ACHN (cell line): ENCODE measurements at places on chromosomes 5 and 9.

- no peak for DNase-seq
Observed at GRCh38 chr5:135218486-135218755, 180.6 kb downstream of the MACROH2A1 start.

DNA sequence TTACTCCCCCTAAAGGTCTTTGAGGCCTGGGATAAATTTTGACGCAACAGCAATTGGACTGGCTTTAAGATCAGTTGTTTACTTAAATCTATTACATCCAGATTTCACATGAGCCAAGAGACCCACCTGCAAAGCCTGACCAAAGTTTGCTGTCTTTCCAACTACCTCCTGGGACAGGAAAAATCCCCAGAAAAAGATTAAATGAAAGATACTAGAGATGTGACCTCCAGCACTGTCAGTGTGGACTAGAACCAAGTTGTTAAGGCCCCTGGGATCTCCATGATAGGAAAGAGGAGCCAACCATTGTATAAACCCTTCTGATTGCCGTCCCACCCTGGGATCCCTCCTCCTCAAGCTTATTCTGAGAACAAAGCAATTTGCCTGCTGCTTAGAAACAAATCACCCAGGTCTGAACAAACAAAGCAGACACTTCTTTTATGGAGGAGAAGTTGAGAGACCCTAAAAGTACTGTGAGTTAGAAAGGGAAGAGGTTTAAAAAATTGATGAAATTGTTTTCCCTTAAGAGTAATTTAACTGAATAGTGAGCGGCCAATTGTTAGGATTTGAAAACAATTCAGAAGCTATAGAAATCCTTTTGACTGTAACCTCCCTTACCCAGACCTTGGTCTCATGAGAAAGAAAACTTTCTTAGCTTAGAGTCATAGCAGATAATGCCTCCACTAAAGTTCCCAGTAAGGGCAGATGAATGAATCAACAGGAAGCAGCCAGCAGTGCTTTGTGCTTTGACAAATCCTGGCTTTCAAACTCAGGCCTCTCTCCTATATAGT lies 255.2 kb downstream of the TMEM167A start:
- DNase-seq, result no peak

GRCh38 chr5:146001544-146002190 lies 65.3 kb downstream of the SH3RF2 start:
- no peak for DNase-seq

GRCh38 chr5:44943647-44944046 lies 134.9 kb downstream of the MRPS30 start:
- no peak for DNase-seq

DNA sequence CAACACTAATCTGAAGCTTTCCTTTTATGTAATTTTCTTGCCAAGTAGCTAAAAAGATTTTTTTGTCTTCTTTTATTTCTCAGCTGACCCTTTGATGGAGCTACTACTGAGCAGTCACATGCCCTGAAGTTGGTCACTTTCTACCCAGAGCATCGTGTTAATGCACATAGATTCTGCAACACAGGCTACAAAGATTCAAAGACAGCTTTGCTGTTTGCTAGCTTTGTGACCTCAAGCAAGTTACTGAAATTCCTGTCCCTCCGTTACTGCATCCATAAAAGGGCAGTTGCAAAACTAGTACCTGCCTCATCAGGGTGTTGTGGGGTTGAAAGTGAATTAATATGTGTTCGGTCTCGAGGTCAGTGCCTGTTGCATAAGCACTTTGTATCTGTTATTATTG lies 179.9 kb downstream of the GAS1 start:
- no peak for DNase-seq

DNA sequence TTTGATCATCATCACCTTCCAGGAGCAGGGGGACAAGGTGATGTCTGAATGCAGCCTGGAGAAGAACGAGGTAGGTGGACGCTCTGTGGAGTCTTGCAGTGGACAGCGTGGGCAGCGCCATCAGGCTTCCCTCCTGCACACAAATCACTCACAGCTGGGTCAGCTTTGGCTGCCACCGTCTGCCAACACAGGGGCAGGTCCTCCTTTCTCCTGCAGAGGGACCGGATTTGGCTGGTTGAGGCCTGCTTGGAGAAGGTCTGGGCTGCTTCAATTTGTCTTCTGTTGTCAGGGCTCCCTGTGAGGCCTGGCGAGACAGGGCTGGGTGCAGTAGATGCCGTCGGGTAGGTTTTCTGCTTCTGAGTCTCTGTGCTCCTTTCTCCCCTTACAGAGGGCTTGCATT lies 180.6 kb downstream of the CACNA1B start:
- DNase-seq, result no peak

- DNase-seq, result no peak
Observed at GRCh38 chr9:82082563-82082962, 94.0 kb downstream of the SPATA31D1 start.

GRCh38 chr5:169421677-169422076 lies 120.7 kb upstream of the SLIT3 start:
- no peak for DNase-seq

- DNase-seq, result no peak
Observed at GRCh38 chr9:8926461-8926860, 1126.9 kb upstream of the DMAC1 start.

- DNase-seq, result no peak
Observed at GRCh38 chr9:121721770-121722169, 70.3 kb downstream of the DAB2IP start.

- DNase-seq, result peak; percentile 46
Observed at GRCh38 chr5:66247176-66247960, 103.3 kb downstream of the SREK1 start.

GRCh38 chr5:31273161-31273560 lies 79.7 kb downstream of the CDH6 start:
- DNase-seq, result no peak

DNA sequence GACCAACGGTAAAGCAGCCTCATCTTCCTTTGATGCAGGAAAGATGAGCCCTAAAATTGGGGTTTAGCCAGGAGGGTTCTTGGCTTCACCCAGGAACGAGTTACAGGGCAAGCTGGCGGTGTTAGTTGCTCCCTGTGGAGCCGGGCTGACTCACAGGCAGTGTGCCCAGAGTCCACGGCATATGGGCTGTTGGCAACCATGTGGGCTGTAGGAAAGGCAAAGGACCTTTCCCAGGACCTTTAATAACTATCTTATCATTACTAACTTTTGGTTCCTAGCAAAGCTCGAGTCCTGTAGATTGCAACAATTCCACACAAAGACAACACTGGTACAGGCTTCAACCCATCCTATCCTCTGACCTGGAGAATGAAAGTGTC lies 29.8 kb upstream of the CLPTM1L start:
- DNase-seq, result peak; percentile 37

GRCh38 chr9:131491001-131491710 lies 11.6 kb upstream of the POMT1 start:
- no peak for DNase-seq

DNA sequence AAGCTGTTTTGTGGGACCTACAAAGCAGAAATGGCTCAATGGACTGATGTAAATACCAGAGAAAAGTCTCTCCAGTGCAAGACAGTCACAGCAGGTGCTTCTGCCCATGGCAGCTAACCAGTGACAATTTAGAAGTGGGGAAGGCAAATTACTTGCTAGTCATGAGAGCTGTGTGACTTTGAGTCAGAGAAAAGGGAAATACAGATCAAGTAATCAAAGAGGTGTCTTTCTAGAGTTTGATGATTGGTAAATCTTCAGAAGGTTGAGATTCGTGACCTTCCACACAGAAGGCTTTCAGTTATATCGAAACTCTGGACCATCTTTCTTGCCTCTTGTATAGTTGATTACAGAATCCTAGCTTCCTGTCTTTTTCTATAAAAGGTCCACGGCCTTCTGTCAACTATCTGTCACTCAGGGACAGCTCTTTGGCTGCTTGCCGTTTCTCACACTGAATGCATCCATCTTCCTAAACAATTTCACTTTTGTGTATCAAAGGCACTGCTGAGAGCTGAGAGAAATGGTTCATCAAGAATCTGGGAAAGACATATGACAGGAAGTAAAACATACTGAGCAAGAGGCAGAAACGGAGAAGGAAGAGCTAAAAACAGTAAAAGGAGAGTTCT lies 993.9 kb upstream of the ACO1 start:
- no peak for DNase-seq

GRCh38 chr9:96100385-96101300 lies 201.3 kb downstream of the HSD17B3 start:
- DNase-seq, result no peak

GRCh38 chr9:86966852-86967511 lies 19.7 kb upstream of the GAS1 start:
- no peak for DNase-seq

- DNase-seq, result no peak
Observed at GRCh38 chr5:104096451-104096850, 533.9 kb upstream of the NUDT12 start.

GRCh38 chr5:178388386-178389025 lies 155.9 kb upstream of the PHYKPL start:
- no peak for DNase-seq

GRCh38 chr5:78005021-78005785 lies 229.1 kb upstream of the TBCA start:
- no peak for DNase-seq

DNA sequence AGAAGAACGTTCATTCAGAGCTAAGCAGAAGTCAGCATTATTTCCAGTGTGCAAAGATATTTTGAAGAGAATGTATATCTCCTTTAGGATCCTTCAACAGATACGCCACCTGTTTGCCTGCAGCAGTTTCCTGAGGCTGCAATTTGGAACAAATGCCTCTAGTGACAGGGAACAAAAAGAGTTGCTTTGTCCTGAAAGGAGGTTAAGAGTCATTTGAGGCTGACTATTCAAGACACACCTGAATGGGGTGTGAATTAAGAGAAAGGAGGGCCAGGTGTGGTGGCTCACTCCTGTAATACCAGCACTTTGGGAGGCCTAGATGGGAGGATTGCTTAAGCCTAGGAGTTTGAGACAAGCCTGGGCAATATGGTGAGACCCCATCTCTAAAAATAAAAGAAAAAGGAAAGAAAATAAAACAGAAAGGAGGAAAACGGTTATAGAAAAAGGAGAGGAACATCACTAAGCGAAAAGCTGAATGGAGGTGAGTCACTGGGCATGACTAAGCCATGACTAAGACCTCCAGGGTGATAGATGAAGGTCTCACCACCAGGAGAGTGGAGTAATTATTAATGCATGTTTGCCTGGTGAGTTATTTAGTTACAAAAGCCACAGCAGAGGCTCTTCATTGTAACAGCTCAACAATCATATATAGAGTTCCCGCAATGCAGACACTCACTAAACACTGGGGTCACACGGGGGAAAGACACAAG lies 255.2 kb upstream of the TNC start:
- DNase-seq, result peak; percentile 95

- no peak for DNase-seq
Observed at GRCh38 chr5:151550146-151550545, 41.0 kb downstream of the FAT2 start.

GRCh38 chr5:56269216-56269927 lies 36.2 kb upstream of the ANKRD55 start:
- peak; percentile 58 for DNase-seq

GRCh38 chr5:180628211-180628610 lies 21.2 kb downstream of the FLT4 start:
- DNase-seq, result no peak

DNA sequence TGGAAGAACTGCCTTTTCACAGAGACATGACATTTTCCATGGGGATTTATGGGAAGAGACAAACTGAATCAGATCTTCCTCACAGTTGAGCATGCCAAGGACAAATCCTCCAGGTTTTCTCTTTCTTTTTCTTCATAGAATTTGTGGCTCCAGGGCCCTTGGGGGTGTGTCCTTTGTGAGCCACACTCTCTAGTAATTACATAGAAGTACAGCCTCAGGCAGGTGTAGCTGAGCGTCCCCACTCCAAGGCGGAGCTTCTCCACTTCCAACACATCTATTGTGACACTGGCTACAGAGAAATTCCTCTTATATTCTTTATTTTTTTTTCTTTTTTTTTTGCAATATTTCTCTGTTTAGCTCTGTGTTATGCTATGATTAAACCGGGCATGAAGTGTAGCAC lies 420.5 kb upstream of the CD180 start:
- DNase-seq, result no peak

- no peak for DNase-seq
Observed at GRCh38 chr5:82150559-82150958, 127.6 kb downstream of the RPS23 start.

GRCh38 chr5:118506217-118506852 lies 482.0 kb downstream of the DTWD2 start:
- DNase-seq, result no peak

- DNase-seq, result no peak
Observed at GRCh38 chr5:72271702-72272101, 48.3 kb downstream of the MRPS27 start.
